ENCODE measurements at places on chromosomes 12 and 14. TPM values are rescaled to one million over a fixed set of nuclear protein-coding genes. Genes with fewer than 3 reads are reported as not detected.

LRCOL1 gene
- not detected for polyA plus RNA-seq

KRT75 gene
- polyA plus RNA-seq: not detected

TAS2R19 gene
- polyA plus RNA-seq: 0.73 TPM

PROX2 gene
- not detected for polyA plus RNA-seq

ALX1 gene
- not detected for polyA plus RNA-seq

NELL2 gene
- polyA plus RNA-seq: 4.4 TPM

GALNT16 gene
- polyA plus RNA-seq: not detected

C1QL4 gene
- not detected for polyA plus RNA-seq

MEG3 gene
- not detected for polyA plus RNA-seq

Data from CD4-positive, CD25-positive, alpha-beta regulatory T cell (primary cell).